ENCODE measurements at places on chromosomes 2 and 18.

DNA sequence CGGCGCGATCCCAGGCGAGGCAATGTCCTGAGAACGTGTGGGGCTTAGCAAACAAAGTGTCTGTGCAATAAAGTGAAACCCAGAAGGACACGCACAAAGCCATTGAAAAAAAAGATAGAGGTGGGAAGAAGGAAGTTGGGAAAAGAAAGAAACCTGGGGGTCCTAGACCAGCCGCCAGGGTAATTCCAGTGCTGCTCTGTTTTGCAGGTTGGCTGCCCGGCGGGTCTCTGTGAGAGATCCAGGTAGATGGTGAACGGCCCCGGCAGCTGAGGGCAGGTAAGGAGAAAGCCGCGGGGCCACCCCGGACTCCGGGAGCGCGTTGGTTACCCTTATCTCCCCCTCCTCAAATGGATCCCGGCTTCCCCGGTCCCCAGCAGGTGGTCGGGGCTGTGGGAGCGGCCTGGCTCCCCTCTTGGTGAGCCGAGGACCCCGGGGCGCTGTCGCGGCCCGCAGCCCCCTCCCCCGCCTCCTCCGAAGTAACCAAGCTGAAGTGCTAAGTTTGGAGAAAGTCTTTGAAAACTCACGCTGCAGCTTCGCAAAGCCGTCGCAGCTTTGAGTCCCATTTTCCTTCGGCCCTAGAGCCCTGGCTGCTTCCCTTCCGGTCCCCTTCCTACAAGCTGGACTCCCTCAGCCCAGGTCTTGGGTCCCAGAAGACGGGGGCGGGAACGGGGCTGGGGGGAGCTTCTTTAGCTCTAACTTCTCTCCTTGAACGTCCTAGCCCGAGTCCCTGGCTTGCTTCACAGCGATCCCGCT, 588 bp downstream of the OTX1 start:
- DNase-seq: peak; percentile 45

DNA sequence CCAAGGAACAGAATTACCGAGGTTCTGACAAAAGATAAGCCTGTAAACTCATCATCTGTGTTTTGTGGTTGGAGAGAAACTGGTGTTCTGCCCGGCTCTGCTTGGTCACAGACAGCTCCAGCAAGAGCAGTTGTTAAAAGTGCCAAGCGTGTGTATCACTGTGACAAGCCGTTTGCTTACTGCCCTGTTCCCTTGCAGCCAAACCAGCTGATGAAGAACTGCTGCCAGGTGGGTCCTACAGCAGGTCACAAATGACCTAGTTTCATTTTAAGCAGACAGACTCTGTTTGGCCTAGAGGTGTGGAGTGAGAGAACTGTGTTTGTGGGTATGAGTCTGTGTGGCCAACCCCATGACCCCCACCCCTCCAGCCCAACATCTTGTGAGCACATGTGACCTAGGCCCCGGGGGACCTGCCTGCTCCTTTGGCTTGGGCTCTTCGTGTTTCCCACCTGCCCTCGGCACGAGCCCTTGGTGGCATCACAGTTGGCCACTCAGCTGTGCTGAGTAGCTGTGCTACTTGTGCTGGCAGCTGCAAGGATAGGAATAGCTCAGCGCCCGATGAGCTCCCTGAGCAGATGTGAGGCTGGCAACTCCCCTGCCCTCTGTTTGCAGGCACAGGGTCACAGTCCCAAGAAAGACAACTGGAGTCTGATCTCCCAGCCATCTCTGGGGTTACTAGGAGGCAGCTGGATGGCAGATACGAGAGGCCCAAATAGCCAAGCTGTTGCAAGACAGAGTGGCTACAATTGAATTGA, 9.7 kb downstream of the OXER1 start:
- no peak for DNase-seq

DNA sequence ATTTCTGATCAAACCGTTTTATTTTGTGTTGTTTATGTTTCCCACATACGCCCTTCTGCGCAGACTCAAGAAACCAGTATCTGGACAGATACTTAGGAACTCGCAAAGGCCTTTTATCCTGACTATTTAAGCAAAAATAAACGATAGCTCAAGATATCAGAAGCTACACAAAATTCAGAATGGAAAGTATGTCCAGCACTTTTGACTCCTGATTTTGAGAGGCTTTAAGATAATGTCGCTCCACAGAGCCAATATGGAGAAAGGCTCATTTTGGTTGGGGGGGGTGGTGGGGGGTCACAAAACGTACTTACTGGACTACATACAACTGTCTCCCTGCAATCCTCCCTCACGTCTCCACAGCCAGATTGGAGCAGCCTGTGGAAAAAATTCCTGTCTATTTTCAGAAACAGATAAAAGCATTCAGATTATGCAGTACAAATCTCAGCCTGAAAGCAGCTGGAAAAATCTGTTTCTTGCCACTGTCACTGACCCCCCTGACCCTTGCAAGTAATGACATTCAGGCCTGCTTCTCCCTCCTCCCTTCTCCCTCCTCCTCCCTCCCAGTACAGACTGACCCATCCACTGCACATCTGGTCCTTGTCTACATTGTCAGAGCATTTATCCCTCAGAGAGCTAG, 34.9 kb upstream of the LCLAT1 start:
- DNase-seq: no peak

DNA sequence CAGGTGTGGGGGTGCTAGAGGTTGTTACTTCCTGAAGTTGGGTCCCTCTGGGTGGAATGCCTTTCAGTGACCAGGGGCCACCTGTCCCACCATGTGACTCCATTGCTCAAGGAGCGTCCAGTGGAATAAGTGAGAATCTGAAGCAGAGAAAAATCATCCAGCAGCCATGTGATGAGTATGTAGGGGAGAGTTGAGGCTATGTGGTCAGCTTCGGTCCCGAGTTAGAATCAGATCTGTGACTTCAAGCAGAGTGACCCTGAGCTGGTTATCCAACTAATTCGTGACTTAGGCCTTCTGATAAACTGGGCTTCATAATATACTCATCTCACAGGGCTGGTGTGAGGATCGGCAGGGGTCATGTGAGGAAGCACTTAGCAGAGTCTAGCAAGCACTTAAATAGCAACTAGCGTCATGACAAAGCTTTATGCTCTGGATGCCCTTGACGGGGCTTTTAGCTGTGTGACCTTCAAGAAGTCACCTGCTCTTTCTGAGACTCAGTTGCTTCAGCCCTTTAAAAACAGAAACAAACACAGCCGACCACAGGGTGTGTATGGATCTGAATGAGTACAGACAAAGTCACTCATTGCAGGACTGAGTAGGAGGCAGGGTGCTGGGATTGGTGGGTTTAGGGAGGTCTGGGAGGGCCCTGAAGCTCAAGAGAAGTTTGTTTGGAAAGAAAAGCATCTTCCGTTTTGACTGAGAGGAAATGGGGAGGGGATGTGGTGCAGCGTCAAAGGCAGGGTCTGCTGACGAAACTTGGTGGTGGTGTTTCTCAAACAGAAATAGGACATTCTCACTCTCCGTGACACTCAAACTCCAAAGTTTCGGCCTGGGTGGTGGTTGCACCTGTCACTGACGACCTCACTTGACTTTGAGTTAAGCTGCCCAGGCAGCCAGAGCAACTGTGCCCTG, 264.0 kb upstream of the CXCR4 start:
- no peak for DNase-seq

DNA sequence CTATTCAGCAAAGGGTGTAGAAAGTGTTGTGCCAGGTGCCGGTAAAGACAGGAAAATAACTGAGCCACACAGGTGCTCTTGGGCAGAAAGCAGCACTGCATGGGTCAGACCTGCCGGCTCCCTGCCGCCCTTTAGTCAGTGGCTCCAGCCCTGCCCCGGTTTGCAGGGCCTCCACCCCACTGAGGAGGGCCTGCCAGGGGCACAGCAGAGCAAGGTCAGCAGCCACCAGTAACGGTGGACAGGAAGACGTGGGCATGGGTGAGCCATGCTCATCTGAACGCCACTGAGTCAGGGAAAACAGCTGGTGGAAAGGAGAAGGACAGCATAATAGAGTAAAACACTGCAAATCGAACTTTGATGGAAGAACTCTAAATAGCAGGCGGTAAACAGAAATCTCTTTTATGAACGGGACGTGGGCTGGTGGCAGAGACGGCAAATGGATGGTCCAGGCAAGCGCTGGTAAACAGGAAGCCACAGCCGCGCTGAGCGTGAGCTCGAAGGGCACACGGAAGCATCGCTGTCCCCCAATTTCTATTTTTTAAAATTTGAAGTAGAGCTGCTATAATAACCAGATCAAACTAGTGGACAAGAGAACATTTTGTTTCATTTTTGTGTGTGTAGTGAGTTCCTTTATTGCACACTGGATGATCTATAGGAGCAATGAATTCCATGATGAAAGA, 141.8 kb upstream of the ALKAL2 start:
- no peak for DNase-seq

Measured in NCI-H345 (cell line).